ENCODE measurements at places on chromosomes 13 and 19.

DNA sequence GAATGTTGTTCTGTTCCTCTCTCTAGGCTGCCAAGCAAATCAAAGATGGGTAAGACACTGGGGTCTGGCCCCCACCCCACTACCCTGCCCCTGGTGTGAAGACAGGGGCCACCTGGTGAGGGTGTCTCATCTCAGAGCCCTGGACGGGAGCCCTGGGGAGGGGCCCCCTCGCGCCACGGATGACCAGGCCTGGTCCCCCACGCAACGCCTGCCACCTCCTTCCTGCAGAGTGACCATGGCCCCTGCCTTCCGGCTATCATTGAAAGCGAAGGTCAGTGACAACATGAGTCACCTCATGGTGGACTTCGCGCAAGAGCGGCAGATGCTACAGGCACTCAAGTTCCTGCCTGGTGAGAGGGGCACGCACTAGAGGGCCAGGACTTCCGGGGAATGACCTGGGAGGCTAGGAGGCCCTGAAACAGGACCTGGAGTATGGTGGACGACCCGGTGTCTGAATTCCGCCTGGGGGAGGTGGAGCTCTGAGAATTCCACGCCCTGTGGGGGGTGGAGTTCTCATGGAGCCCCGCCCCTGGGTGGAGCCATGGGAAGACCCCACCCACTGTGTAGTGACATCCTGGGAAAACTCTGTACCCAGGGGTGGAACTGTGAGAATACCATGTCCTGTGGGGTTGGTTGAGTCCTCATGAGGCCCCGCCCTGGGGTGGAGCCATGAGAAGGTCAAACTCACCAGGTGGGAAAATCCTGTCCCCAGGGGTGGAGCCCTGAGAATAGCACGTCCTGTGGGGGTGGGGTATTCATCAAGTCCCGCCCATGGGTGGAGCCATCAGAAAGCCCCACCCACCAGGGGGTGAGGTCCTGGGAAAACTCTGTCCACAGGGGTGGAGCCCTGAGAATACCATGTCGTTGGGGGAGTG lies 6.1 kb downstream of the FSD1 start:
- peak; percentile 94 for DNase-seq

- no peak for DNase-seq
Measured at GRCh38 chr13:27233964-27234363, 17.4 kb upstream of the RPL21 start.

DNA sequence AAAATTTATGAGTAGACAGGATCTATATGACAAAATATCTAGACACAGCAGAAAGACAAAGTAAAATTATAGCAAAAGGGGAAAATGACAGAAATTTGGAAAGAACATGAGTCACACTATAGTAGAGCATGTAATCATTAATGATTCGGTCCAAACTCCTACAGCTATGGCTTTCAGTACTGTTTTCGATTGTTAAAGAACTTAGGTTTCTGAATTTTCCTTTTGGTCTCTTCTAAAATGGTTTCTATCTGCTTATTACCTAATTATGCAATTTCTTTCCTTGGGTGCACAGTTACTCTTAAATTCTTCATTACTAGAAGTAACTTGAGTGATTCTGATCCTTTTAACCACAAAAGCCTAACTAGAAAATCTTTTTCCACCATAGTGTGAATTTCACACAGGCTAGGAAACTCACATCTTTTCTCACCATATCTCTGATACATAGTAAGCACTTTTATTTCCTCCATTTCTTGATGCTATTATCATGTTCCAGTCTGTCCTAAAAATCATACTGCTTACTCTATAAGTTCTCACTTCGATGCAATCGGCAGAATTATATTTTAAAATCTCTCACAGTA lies 1101.4 kb downstream of the PCDH9 start:
- DNase-seq: no peak

GRCh38 chr19:2061495-2062388 lies 10.7 kb upstream of the MKNK2 start:
- DNase-seq: peak; percentile 97

- DNase-seq: no peak
Measured at GRCh38 chr13:65881561-65882155, 1348.5 kb downstream of the PCDH9 start.

DNA sequence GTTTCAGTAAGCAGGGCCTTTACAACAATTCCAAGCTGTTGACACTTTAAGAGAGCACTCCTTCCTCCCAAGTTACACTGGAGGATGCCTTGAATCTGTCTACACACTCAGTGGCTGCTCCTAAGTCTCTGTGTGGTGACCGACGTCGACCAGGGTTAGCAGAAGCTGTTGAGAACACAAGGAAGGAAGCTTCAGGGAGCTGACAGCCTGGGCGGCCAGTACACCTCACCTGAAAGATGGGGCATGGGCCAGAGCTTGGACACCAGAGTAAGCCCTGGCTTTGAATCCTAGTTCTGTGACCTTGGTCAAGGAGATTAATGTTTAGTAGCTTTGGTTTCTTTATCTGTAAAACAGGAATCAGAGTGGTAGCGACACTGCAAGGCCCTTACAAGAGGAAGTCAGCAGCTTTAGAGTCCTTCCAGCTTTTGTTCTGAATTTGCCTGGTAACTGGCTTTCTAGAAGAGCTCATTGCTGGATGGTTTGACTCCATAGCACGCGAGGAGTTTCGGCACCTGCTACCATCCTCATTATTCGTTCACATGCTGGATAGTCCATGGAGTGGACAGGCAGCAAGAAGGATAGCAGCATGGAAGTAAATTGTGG lies 214.2 kb downstream of the FGF9 start:
- DNase-seq: no peak

DNA sequence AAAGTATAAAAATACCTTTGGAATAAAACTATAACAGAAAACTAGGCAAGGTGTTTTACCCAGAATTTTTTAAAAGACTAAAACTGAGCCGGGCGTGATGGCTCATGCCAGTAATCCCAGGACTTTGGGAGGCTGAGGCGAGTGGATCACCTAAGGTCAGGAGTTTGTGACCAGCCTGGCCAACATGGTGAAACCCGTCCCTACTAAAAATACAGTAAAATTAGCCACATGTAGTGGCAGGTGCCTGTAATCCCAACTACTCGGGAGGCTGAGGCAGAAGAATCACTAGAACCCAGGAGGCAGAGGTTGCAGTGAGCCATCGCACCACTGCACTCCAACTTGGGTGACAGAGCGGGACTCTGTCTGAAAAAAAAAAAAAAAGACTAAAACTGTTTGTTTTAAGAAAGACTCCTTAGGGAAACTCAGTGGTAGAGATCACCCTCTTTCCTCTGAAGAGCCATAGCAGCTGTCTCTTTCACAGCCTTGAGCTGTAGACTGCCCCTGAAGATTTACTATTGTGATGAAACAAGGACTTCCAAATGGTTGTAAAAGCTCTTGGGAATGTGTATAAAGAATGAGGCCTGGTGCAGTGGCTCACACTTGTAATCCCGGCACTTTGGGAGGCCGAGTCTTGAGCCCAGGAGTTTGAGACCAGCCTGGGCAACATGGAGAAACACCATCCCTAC lies 14.7 kb upstream of the KCTD4 start:
- no peak for DNase-seq

GRCh38 chr13:21348488-21349120 lies 110.5 kb downstream of the ZDHHC20 start:
- DNase-seq: no peak

GRCh38 chr19:504616-505015 lies 2.7 kb upstream of the TPGS1 start:
- no peak for DNase-seq

DNA sequence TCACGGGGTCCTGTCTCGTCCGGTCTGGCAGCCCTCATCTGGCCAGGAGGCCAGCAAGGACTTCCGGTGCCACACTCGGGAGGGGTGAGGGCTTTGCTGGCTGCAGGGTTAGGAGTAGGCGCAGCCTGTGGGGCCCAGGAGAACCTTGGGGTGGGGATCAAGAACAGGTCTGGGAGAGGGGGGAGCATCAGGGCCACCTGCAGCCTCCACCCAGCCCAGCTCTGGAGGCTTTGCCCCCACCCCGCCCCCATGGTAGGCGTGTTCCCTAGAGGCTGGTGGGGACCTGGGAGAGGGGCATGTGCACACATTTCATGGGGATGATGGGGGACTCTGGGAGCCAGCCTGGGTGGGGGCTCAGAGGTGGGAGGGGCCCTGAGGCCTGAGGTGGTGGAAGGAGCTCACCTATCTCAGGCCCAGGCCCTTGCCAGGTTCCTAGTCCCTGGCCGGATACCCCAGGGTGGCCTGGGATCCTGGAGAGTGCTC lies 23.3 kb downstream of the WTIP start:
- no peak for DNase-seq

- DNase-seq: no peak
Measured at GRCh38 chr13:87941226-87941625, 270.1 kb downstream of the SLITRK5 start.

GRCh38 chr13:83620530-83621220 lies 261.6 kb downstream of the SLITRK1 start:
- DNase-seq: no peak

All from HepG2 (cell line).